Kidney epithelial cell (primary cell): ENCODE measurements at places on chromosomes 7 and 10. TPM values are rescaled to one million over a fixed set of nuclear protein-coding genes. Genes with fewer than 3 reads are reported as not detected.

Gene KAZALD1
- total RNA-seq: 2.0 and 4.8 TPM in 2 replicates

Gene ZC3HAV1L
- 14.4 and 21.6 TPM in 2 replicates for total RNA-seq

Gene FFAR4
- not detected in 2 replicates for total RNA-seq

Gene TRIL
- 0.75 and 1.3 TPM in 2 replicates for total RNA-seq

Gene CDHR1
- 4.3 and 4.6 TPM in 2 replicates for total RNA-seq

Gene CYP2W1
- 0.75 TPM in 1 of 2 replicates, not detected in the other for total RNA-seq

Gene HECW1
- 0.46 and 0.82 TPM in 2 replicates for total RNA-seq

- no peak for DNase-seq
These were observed 107.6 kb downstream of the JAZF1 start for GRCh38 chr7:28072876-28073514.

GRCh38 chr7:38671911-38672905 is 41.0 kb upstream of the AMPH start:
- DNase-seq: no peak

DNA sequence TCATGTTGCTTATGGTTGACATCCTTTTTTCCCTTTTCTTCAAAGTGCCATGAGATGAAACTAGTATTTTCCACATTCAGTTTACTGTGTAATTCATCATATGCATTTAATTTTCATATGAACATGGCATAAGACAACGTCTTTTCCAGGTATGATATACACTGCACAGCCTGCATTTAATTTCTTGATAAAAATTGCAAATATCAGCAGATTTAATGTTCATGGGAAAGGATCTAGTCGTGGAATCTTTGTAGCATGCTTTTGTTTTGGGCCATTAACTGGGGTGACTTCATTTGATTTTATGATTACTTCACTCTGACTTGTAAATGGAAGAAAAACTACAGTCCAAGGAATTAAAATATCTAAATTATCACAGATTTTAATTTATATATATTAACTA is 837.3 kb downstream of the IPMK start:
- no peak for DNase-seq

- no peak for DNase-seq
These were observed 28.2 kb upstream of the ANK3 start for GRCh38 chr10:60417901-60418300.

GRCh38 chr10:85319826-85320225 is 991.4 kb downstream of the CCSER2 start:
- no peak for DNase-seq

- no peak for DNase-seq
These were observed 13.4 kb upstream of the RASSF4 start for GRCh38 chr10:44946205-44946604.

GRCh38 chr10:13241613-13242012 is 7.4 kb upstream of the UCMA start:
- no peak for DNase-seq

DNA sequence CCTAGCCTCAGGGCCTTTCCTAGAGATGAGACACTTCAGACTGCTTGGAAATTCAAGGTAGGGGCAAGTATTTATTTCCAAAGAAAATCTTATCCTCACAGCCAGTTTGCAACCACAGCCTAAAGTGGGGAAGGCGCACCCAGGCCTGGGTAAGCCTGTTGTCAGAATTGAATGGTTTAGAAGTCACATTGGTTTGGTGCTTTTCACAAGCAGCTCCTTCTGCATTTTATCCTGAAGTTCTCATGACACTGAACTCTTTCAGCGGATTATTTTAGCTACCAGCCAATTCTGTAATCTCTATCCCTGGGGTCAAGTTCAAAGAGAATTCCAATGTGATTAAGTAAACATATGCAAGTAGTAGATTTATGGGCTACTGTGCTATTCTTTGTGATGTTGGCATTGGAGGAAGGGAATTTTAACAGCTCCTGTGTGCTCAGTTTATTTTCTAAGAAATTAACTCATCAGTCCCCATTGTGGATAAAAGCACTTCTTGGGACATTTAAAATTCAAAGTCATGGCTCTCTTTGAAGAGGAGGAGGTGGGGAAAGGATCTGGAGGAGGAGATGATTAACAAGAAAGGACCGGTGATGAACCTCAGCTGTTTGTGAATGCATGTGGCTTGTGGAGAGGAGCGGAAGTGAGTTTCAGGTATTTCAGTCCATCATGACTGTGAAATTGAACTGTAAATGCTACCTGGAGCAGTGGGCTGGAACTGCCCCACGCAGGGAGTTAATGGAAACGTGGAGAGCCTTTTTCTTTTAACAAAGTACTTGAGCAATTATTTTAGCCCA is 90.2 kb upstream of the CACUL1 start:
- DNase-seq: peak; percentile 75

DNA sequence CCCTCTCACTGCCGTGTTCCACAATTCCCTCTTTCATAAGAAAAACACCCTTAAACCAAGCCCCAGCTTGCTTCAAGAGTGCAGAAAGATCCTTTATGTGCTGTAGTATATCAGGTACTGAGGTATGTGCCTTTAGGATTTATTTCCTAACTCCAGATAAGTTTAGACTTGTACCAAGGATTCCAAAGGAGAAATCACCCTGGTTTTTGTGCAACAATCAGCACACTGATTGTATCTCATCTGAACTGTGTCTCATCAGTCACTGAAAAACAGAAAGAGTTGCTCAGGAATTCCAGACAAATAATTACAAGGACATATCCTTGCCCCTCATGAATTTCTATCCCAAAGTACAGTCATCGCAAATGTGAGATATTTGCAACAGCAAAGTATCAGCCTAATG is 77.2 kb upstream of the PTPRZ1 start:
- no peak for DNase-seq

GRCh38 chr10:62610649-62611229 is 193.8 kb upstream of the ADO start:
- DNase-seq: no peak

DNA sequence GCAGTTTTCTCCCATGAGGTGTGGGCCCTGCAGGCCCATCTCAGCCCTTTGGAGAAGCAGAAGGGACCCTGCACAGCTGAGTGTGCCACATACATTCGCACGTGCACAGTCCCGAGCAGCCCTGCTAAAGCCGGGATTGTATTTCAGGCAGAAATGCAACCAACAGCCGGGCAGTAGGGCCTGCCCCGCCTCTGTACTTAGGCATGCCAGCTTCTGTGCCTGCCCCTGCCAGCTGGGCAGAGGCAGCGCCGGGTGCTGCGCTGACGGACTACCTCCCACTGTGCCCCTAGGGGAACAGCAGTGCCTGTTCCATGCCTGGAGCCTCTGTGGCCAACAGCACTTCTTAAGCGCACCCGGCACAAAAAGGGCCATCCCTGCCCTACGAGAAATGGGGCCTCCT is 170.3 kb downstream of the NEURL1 start:
- DNase-seq: no peak

DNA sequence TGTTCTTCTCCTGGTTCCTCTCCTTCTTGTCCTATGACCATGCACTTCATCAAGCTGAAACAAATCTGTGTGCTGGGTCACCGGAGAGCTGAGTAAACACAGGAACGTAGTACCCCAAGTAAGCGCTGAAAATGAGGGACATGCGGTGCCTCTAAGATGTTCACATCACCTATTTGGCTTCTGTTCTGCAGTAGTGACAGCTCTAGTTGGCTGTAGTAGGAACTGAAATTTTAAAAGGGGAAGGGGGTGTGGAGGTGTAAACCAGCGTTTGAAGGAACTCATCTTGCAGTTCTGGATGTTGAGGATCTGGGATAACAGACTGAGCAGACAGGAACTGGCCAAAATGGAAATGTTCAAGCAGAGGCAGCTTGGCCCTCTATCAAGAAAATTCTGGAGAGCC is 85.2 kb downstream of the WNT2 start:
- DNase-seq: no peak

DNA sequence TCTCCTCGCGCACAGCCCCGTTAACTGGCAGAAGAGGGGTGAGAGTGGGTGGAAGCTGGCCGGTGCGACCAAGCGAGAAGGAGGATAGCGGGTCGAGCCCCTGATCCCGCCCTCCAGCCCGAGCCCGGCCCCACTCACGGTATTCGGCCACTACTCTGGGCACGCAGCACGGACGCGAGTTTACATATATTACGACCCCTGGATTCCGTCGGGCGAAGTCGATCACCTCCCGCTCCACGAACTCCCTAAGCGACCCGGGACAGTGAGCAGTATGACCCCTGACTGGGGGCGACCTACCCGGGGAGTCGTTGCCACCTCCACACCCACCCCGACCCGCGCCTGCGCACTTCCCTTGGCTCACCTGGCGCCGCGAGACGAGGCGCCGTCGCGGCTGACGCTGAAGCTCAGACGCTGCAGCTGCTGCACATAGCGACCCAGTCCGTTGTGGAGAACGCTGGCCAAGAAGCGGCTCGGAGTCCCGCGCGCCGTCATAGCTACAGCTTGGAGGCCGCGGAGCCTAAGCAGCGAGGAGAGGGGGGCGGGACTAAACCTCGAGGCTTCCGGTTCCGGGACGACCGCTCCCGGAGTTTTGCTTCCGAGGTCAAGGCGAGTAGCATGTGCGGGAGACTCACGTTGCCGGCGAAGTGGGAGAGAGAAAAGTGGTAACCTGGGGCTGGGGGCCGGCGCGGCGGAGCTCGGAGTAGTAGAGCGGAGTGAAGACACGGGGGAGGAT is at the start of the genes MRPL43 and TWNK:
Gene MRPL43 (minus strand): TSS at position 546 of the 733 bp plus-strand sequence. CDS start 54 bp downstream, at position 492.
Gene TWNK (plus strand): TSS at position 592 of the 733 bp plus-strand sequence. CDS start 668 bp downstream, outside the sequence.
- no peak for DNase-seq
